Thyroid gland (tissue), 4 donors: ENCODE measurements at places on chromosomes 3 and 15.

GRCh38 chr3:143700431-143700975 lies 147.8 kb downstream of the SLC9A9 start:
- DNase-seq: no peak
- H3K36me3 ChIP-seq: no peaks in the 10 kb centered on the region
- no peak overlapping the region for H3K4me3 ChIP-seq
- no peaks in the 10 kb centered on the region for H3K4me1 ChIP-seq
- no peak overlapping the region for H3K27ac ChIP-seq
- no peaks in the 10 kb centered on the region for H3K27me3 ChIP-seq

DNA sequence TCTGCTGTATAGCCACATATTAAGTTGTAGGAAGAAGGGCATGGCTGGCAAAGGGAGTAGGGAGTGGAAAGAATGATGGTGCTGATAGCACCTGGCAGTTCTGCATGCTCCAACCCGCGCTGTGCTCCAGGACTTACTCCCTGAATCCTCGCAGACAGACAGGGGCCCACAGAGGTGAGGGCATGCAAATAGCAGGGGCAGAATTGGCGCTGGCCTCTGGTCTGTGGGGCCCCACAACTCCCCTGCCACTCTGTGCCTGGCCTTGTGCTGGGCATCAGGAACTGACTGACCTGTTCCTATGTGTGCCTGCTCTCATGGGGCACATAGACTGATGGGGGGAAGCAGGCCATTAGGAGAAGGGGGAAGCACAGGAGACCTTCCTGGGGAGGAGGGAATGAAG lies 20.9 kb downstream of the HDAC11 start:
- H3K4me1 ChIP-seq: peaks cover 8% of the 10 kb centered on the region
- H3K27ac ChIP-seq: no peak overlapping the region
- no peaks in the 10 kb centered on the region for H3K27me3 ChIP-seq
- H3K4me3 ChIP-seq: no peak overlapping the region
- DNase-seq: no peak

DNA sequence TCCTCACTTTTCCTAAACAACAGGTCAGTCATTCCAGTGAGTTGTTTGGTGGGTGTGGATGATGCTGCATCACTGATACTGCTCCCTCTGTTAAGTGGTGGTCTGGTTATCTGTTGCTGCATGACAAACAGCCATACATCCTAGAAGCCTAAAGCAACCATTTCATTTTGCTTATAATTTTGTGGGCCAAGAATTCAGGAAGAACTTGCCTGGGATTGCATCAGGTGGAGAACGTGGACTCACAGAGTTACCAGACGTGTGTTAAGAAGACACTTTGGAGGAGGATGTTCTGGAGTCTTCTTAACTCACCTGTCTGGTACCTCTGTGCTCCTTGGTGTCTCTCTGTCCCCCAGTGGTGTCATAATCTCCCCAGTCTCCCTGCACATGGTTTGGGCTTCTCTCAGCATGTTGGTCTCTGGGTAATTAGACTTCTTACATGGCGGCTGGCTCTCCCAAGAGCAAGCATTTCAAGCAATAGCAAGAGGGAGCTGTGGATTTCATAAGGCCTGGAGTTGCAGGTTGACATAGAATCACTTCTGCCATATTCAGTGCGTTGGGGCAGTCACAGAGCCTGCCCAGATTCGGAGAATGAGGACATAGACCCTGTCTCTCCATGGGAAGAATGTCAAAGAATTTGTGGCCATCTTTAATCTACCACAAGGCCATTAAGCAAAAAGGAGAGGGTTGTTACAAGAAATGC lies 20.1 kb downstream of the USP3 start:
- DNase-seq: no peak
- no peaks in the 10 kb centered on the region for H3K27me3 ChIP-seq
- H3K36me3 ChIP-seq: no peaks in the 10 kb centered on the region
- no peak overlapping the region for H3K27ac ChIP-seq
- H3K4me1 ChIP-seq: peaks cover 28% of the 10 kb centered on the region

DNA sequence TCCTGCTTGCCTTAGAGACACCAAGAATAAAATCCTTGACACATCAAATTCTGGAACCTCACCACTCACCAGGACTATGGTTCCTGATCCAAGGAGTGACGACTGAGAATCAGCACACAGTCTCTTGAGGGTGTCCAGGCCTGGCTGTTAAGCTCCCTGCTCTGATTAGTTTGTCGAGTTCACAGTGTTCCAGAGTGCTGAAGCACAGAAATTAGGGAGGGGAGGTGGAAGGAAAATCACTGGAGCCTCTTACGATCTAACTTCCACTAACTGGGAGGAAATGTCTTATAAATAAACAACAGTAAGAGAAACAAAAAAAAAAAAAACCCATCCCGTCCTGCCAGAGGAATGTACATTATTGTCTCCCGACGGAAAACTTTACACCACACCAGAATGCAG lies 330.2 kb downstream of the TIGIT start:
- DNase-seq: peak; percentile 77
- H3K4me1 ChIP-seq: peaks cover 51% of the 10 kb centered on the region
- H3K4me3 ChIP-seq: peak overlapping the region; percentile 27

DNA sequence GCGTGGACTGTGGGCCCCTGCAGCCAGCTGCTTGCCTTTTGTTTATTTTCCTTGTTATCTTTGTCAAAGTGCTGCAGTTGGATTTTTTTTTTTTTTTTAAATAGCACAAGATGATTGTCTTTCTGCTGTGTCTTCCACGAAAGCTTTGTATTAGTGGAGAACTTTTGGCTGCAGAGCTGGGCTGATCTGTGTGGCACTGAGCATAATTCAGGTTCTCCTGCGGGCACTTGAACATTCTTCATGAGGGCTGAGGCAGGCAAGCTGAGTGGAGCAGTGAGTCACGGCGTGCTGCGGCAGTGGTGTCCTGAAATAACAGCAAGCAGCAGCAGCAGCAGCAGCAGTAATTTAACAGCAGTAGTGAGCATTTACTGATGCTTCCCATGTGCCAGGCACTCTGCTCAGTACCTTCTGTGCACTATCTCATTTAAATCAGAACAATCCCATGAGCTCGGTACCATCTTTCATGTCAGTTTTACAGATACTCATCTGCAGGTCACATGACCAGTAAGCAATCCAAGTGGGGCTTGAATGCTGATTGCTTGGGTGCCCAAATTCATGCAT lies 45.8 kb downstream of the MITF start:
- peak; percentile 90 for DNase-seq
- no peaks in the 10 kb centered on the region for H3K27me3 ChIP-seq
- no peaks in the 10 kb centered on the region for H3K36me3 ChIP-seq
- peak overlapping the region; percentile 11 for H3K27ac ChIP-seq
- peaks cover 39% of the 10 kb centered on the region for H3K4me1 ChIP-seq

GRCh38 chr3:95151590-95151989 lies 1088.7 kb downstream of the NSUN3 start:
- no peaks in the 10 kb centered on the region for H3K36me3 ChIP-seq
- no peaks in the 10 kb centered on the region for H3K4me1 ChIP-seq
- no peaks in the 10 kb centered on the region for H3K27me3 ChIP-seq
- H3K4me3 ChIP-seq: no peak overlapping the region

GRCh38 chr3:24197809-24198208 lies 252.7 kb downstream of the NR1D2 start:
- no peak overlapping the region for H3K4me3 ChIP-seq
- no peak for DNase-seq
- no peaks in the 10 kb centered on the region for H3K27me3 ChIP-seq
- H3K36me3 ChIP-seq: no peaks in the 10 kb centered on the region
- H3K4me1 ChIP-seq: no peaks in the 10 kb centered on the region

DNA sequence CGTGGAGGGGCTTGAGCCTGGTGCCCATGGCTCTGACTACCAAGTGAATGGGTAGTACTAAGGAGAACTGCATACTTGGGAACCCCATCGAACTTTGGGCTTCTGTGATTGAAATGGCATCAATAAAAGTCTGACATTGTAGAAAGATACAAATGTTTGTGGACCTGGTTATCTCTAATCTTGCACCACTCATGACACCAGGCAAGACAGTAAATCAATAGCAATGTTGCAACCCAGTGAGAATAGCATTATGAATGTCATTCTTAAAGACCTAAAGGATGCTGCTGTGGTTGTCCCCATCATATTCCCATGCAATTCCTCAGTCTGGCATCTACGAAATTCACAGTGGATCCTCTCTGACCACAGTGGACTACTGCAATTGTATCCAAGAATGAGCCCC lies 233.6 kb upstream of the LYSMD4 start:
- DNase-seq: no peak
- no peaks in the 10 kb centered on the region for H3K36me3 ChIP-seq
- no peak overlapping the region for H3K4me3 ChIP-seq
- H3K27me3 ChIP-seq: no peaks in the 10 kb centered on the region

- peaks cover 38% of the 10 kb centered on the region for H3K4me1 ChIP-seq
- DNase-seq: peak; percentile 22
- H3K4me3 ChIP-seq: peak overlapping the region; percentile 85
- no peaks in the 10 kb centered on the region for H3K36me3 ChIP-seq
Observed at GRCh38 chr3:41200669-41201021, 1.3 kb downstream of the CTNNB1 start.

DNA sequence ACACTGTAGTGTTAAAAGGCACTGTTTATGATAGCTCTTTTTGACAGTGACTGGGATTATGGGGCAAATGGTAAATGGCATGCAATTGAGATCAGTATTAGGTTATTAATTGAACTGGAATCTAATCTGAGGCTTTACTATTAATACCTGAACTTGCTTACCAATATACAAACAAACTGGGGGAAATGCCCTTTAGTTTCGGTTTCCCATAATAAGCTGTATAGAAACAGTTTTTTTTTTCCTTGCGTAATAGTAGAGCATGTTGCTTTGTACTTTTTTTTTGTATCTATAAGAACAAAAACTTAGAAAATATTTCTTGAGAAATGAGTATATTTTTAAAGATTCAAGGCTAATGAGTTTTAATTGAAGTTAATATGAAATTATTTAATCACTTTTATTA lies 95.0 kb downstream of the FNDC3B start:
- H3K36me3 ChIP-seq: no peaks in the 10 kb centered on the region
- peaks cover 71% of the 10 kb centered on the region for H3K4me1 ChIP-seq
- no peak overlapping the region for H3K4me3 ChIP-seq
- H3K27ac ChIP-seq: no peak overlapping the region

DNA sequence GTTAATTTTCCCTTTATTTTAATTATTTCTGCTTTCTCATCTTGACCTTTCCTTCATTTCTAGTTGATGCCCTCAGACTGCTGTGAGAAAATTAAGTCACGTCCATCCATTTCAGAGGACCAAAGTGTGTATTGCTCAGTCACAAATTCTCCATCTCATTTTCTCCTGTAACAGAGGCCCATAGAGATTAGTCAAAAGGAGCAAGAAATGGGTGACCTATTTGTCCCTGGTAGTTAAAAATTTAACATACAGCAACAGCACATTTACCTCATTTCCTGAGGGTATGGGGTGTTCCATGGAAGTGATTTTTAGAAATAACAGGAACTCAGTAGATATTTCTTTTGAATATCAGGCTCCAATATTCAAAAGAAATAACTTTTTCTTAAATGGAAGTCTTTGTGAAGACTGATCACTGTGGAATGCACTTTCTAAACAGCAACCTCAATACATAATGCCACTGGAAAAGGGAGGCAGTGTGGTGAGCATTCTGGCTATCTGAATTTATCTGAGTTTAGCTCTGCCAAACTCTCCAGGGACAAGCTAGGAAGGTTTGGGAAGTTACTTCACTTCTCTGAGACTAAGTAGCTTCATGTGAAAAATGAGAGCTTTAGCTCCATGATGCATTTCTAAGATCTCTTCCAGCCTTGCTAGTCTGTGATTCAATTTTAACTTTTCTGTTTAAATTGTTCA lies 808.2 kb downstream of the SQOR start:
- no peaks in the 10 kb centered on the region for H3K27me3 ChIP-seq
- no peak overlapping the region for H3K4me3 ChIP-seq
- H3K27ac ChIP-seq: no peak overlapping the region
- no peak for DNase-seq
- no peaks in the 10 kb centered on the region for H3K4me1 ChIP-seq
- H3K36me3 ChIP-seq: no peaks in the 10 kb centered on the region

DNA sequence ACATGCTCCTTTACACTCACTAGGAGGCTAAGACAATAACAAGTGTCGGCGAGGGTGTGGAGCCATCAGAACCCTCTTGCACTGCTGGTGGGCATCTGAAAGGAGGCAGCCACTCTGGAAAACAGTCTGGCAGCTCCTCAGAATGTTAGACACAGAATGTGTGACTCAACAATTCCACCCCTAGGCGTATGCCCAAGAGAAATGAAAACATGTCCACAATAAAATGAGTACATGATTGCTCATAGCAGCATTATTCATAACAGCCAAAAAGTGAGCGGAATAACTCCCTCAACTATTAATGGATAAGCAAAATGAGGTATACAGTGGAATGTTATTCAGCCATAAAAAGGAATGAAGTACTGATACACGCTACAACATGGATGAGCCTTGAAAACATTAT lies 57.8 kb downstream of the WNT7A start:
- no peaks in the 10 kb centered on the region for H3K36me3 ChIP-seq
- no peak overlapping the region for H3K4me3 ChIP-seq
- no peaks in the 10 kb centered on the region for H3K4me1 ChIP-seq
- H3K27ac ChIP-seq: no peak overlapping the region
- no peak for DNase-seq

GRCh38 chr15:73632670-73633058 lies 525 bp downstream of the NPTN start:
- H3K4me3 ChIP-seq: no peak overlapping the region
- H3K36me3 ChIP-seq: no peaks in the 10 kb centered on the region

DNA sequence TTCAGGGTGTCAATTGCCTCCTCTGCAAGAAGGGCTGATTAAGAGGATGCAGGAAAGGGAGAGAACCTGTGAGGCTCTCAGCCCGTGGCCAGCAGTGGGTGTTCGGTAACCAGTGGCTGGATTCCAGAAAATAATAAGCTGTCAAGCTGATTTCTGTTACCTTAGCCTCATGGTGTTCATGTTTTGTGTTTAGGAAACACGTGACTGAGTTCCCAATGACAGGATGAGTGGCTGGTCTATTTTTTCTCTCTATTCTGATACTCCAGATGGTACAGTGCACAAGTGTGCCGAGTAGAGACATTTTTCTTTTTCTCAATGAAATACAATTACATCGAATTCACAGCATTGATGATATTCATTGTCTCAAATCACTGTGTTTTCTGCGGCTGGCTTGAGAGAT lies 43.6 kb downstream of the EDEM1 start:
- H3K27me3 ChIP-seq: no peaks in the 10 kb centered on the region
- no peak overlapping the region for H3K27ac ChIP-seq
- DNase-seq: no peak
- no peaks in the 10 kb centered on the region for H3K4me1 ChIP-seq
- H3K36me3 ChIP-seq: no peaks in the 10 kb centered on the region
- no peak overlapping the region for H3K4me3 ChIP-seq

DNA sequence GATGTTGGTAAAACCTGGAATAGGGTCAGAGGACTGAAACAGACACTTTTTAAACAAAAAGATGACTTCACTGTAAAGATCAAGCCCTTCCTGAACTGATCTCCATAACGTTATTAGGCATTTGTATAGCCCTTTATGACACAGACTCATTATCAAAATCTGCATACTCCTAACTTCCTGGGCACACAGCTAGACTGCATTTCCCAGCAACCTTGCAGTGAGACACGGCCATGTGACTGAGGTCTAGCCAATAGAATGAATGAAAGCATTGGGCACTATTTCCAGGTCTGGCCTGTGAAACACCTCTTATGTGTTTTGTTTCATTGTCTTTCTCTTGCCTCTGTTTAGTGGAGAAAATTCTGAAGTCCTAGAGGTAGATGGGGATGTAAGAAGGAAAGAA lies 270.4 kb downstream of the NR1D2 start:
- no peak for DNase-seq
- H3K27ac ChIP-seq: no peak overlapping the region
- no peaks in the 10 kb centered on the region for H3K27me3 ChIP-seq
- H3K4me3 ChIP-seq: no peak overlapping the region
- no peaks in the 10 kb centered on the region for H3K4me1 ChIP-seq
- no peaks in the 10 kb centered on the region for H3K36me3 ChIP-seq
